ENCODE measurements at places on chromosomes 13 and 19. TPM values are rescaled to one million over a fixed set of nuclear protein-coding genes. Genes with fewer than 3 reads are reported as not detected.

NR2C2AP gene
- total RNA-seq, result 19.5 TPM

GRCh38 chr19:13834244-13835069 is 39.2 kb downstream of the ZSWIM4 start:
- H3K36me3 ChIP-seq, result peaks cover 34% of the 10 kb centered on the region
- peaks cover 45% of the 10 kb centered on the region for H3K4me1 ChIP-seq
- peak; percentile 83 for DNase-seq
- H3K4me3 ChIP-seq, result no peak overlapping the region
- H3K27ac ChIP-seq, result peak overlapping the region; percentile 100
- H3K27me3 ChIP-seq, result no peaks in the 10 kb centered on the region

DNA sequence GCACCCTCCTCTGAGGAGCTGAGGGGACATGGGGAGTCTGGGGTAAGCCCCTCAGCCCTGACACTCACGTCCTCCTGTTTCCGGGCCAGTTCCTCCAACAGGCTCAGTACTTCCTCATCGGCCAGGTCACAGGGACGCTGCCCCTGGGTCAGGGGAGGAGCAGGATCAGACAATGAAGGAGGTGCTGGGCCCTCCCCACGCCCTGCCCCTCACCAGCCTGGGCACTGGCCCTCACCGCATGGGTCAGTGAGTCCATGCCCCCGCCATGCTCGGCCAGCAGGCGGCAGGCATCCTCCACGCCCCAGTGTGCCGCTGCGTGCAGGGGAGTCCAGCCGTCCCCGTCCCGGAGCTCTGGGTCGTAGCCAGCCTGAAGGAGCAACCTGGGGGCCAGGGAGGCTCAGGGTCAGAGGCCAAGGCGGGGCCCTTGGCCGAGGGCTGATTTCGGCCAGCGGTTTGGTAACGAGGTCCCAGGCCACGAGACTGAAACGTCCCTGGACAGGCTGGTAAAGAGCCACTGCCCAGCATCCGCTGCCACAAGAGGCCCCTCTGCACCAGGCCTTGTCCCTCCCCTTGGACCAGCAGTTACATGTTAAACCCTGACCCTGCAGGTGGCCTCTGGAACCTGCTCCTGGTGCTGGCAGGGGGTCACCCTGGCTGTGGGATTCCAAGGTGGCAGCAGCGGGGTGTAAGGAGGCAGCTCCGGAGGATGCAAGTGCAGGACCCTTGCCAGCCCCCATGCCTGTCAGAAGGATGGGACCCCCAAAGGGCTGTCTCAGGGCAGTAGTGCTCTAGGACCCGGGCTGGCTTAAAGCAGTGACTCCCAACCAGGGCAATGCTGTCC is 18.5 kb downstream of the PPP1R12C start:
- H3K27ac ChIP-seq, result no peak overlapping the region
- no peaks in the 10 kb centered on the region for H3K4me1 ChIP-seq
- DNase-seq, result no peak
- H3K27me3 ChIP-seq, result no peaks in the 10 kb centered on the region

DNA sequence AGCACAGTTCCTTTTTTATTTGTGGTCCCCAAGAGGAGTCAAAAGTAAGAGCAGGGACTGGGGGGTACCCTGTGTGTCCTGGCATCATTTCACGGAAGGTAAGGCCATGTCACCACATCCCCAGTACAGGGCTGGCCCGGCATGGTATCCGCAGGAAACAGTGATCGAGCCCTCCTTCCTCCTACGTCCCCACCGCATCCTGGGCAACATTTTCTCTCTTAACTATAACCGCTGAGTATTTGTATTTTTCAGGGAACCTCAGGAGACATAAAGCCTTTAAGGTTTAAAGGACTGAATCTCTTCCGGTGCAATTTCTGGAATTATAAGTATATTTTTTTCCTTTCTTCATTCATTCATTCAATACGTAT is 13.6 kb upstream of the LATS2 start:
- H3K36me3 ChIP-seq, result no peaks in the 10 kb centered on the region
- H3K4me1 ChIP-seq, result peaks cover 48% of the 10 kb centered on the region
- H3K27ac ChIP-seq, result peak overlapping the region; percentile 31
- DNase-seq, result peak; percentile 33
- H3K27me3 ChIP-seq, result no peaks in the 10 kb centered on the region

All from GM23248 (cell line).